ENCODE measurements at places on chromosomes 7 and 10.

DNA sequence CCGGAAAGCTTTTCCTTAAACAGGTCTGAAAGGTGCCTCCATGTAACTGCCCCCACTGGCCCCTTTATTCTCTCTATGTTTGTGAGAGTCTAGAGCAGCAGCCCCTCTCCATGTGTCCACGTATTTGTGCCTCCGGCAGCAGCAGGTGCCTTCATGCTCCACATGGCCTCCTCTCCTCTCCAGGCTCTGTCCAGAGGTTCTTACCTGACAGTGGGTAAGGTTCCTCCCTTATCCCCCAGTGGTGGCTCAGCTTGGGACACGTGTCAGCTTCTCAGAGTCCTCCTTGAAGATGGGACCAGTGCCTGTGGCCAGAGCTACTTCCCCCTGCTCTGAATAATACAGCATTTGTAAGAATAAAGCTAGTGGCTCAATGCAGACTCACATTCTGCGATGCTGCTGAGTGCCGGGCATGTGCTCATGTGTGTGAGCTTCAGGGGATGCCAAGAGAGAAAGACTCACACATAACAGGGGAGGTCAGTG lies 7.9 kb downstream of the CALML3 start:
- no peak for DNase-seq

DNA sequence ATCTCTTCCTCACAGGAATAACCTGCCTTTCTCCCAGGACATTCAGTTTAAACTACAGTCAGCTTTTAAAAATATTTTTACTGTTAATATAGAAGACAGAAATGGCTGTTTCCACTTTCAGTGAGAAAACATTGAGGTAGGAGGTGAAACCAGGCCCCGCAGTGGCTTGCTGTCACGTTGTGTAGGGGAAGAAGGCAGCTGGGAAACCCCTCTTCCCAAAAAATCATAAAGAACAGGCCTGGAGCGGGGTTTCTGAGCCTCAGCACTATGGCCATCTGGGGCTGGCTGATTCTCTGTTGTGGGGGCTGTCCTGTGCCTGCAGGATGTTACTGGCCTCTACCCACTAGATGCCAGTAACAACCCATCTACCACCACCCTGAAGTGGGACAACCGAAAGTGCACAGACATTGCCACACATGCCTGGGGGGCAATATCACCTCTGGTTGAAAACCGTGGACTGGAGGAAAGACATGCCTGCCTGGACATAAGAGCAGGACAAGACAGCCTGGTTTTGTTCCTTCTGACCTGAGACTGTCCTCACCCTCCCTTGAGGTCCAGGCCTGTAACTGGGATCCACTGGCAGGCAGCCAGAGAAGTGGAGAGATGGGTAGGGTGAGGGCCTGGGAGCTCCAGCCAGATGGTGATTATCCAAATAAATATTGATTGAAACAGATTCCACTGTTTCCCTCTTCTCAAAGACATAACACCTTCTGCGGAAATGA lies 43.9 kb downstream of the KCNH2 start:
- no peak for DNase-seq

DNA sequence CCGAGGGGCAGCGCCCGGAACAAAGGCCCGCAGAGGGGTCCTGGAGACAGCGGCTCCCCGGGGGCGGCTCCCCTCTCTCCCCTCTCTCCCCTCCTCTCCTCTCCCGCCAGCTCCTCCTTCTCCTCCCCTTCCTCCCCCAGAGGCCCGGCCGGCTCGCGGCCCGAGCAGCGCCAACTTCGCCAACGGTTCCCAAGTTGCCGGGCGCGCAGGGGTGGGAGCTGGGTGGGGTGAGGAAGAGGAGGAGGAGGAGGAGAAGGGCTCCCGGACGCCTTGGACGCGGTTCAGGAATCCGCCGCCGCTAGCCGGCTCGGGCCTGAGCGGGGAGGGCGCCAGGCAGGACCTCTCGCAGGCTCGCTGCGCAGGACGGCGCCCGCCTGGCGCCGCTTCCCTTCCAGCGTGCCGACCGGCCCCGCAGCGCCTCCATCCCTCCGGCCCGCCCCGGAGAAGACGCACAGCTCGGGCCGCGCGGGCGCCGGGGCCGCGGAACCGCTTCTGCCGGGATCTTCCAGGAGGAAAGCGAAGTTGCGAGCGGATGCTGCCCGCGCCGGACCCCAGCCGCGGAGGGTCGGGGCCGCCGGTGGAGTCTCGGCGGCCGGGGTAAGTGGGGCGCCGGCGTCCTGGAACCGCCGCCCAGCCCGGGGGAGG lies at the start of gene CHST3:
Gene CHST3 (plus strand): TSS at position 298 of the 645 bp plus-strand sequence. CDS start 41,448 bp downstream, outside the sequence.
- DNase-seq = peak; percentile 91

- DNase-seq = no peak
Measured at GRCh38 chr7:24444666-24445440, 128.4 kb upstream of the PALS2 start.

GRCh38 chr7:139682136-139683013 lies 95.4 kb downstream of the HIPK2 start:
- DNase-seq = no peak

DNA sequence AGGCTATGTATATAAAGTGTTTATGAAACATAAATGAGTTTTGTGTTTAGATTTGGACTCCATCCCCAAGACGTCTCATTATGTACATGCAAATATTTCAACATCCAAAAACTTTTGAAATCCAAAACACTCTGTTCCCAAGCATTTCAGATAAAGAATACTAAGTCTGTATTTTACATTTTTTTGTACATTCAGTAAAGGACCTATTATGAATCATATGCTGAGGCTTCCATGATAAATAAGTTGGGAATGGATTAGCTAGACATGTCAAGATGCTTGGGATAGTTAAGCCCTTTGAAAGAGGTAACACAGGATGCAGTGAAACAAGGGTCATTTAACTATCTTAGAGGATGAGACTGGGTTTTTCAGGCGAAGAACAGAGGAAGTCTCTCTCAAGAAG lies 262.9 kb downstream of the SNX13 start:
- DNase-seq = no peak

DNA sequence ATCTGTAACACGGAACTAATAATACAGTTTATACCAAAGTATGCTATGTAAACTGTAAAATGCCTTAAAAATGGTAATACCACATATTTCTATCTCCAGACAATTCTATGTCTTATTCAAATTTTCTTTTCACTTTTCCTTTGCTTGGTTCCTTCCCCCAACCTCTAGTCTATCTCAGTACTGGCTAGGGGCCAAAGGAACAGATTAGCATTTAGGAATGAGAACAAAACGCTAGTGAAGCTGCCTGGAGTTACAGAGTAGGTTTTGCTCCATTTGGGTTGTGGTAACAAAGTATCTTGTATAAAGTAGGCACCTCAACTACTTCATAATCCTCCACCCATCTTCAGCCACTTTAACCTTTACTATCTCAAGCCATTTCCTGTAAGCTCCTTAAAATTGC lies 94.1 kb downstream of the HBP1 start:
- DNase-seq = no peak

DNA sequence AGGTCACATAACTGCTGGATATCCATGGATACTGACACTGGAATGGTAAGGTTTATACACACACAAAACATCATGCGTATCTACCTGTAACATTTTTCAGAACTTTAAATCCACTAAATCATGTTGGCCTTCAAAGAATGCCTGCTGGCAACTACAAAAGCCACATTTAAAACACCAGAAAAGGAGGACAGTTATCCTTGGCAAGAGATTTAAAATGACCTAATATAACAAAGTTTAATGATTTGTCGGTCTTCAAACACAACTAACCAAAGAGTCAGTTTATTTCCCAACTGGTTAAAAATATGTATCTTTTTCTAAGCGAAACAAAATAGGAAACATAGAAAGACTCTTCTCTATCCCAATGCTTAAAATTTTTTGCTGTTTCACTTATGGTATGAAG lies 24.0 kb downstream of the WAPL start:
- no peak for DNase-seq

DNA sequence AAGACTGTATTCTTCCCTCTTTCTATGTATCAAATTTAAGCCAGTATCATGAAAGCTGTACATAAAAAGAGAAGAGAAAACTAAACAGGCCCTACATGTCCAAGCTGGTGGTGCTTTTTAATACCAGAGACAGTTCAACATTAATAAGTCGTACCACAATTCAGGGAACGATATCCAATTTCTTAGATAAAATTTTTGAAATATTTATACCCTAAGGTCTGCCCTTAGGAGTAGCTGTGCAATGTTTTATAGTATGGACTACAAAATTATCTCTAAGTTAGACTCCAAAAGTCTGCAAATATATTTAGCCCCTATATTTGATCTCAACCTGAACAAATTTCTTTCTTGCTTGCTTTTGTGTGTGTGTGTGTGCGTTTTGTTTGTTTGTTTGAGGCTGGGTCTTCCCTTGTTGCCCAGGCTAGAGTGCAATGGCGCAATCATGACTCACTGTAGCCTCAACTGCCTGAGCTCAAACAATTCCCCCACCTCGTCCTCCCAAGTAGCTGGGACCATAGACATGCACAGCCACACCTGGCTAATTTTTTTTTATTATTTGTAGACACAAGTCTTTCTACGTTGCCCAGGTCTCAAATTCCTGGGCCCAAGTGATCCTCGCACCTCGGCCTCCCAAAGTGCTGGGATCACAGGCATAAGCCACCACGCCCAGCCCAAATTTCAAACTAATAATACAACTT lies 13.2 kb downstream of the ARHGAP19 start:
- no peak for DNase-seq

DNA sequence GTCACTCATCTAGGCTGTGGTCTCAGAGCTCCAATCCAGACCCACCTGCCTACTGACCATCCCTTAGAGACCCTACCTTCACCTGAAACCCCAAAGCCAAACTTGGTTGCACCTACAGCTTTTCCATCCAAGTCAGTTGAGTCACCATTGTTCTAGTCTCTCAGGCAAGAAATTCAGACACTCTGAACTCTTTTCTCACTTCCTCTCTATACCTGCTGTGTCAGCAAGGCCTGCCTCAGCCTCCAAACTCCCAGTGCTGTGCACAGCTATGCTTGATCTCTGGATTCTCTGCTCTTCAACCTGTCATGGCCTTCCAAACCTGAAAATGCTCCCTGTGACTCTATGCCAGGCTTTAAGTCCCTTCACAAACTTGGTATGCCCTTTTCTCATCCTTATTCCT lies 47.4 kb upstream of the MTURN start:
- no peak for DNase-seq

DNA sequence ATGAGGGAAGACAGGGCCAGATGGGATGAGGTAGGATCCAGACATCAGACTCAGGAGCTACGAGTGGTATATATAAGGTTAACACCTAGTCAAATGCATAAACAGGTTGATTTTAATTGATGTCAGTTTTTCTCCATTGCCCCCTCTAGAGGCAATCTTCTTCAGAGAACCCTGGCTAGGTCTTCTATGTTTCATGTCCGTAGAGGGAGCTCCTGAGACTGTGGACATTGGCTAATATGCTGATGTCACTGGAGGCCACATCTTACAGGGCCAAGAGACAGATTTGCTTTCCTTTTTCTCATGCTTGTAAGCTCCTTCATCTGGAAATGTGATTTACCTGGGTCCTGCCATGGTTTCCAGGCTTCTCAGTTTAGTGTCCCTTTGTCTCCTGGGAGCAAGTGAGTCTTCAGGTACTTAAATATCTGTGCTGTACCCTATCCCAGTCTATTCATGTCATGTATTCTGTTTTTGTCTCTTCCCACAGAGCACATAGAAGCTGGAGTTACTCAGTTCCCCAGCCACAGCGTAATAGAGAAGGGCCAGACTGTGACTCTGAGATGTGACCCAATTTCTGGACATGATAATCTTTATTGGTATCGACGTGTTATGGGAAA lies 161.6 kb upstream of the PRSS1 start:
- no peak for DNase-seq

DNA sequence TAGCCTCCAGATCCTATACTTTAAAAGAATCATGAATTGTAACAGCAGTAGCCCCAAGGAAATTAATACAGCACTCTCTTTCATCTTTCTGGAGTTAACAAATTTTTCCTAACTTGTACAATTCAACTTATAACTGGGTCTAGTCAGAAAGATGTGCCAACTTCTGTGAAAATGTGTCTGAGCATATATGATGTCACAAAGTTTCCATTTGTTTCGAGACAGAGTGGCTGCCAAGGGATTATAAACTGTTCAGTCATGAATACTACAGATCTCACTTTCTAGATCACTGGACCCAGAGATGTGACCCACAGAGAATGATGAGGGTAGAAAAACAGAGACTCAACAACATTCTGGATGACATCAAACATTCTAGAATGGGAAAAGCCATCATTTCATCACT lies 249.2 kb upstream of the PHF14 start:
- no peak for DNase-seq
